ENCODE measurements at places on chromosomes 13 and 19. TPM values are rescaled to one million over a fixed set of nuclear protein-coding genes. Genes with fewer than 3 reads are reported as not detected.

CD177 gene
- 1.8 TPM for total RNA-seq

APOC4 gene
- total RNA-seq, result not detected

ZFP82 gene
- total RNA-seq, result 2.5 TPM

NUCB1 gene
- 147 TPM for total RNA-seq

DACT3 gene
- 0.13 TPM for total RNA-seq

TBC1D17 gene
- total RNA-seq, result 32.0 TPM

Measured in mammary epithelial cell (primary cell).